ENCODE measurements at places on chromosomes 1 and 21.

DNA sequence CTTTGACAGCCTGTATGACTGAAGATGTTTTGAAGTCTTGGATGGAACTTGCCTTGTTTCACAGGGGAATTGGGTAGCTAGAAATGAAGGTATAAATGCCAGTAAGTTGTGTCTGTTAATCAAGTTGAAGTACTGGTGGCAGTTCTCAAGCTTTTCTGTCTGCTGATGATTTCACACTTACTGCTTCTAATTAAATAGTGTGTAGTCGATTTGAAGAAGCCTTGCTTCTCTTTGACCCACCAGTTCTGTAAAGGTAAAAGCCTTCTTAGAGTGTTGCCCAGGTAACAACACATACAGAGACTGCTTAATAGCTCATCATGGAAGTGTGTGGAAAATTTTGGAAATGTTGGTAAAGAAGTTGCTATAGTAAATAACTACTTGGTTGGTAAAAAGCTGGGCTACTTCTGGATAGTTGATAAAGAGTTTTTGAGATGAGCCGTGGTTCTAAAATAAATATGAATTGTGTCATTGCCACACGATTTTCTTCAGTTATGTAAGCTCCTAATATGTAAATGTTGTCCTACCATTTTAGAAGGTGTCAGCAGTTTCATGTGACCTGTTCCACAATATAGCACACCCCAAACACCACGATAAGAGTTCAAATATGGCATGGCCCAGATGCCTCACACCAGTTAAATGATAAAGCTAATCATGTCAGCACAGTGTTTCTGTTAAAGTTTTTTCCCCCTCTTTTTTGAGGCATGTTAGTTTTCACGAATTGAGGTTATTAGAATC is 7.4 kb downstream of the RABGAP1L start:
- DNase-seq: no peak

DNA sequence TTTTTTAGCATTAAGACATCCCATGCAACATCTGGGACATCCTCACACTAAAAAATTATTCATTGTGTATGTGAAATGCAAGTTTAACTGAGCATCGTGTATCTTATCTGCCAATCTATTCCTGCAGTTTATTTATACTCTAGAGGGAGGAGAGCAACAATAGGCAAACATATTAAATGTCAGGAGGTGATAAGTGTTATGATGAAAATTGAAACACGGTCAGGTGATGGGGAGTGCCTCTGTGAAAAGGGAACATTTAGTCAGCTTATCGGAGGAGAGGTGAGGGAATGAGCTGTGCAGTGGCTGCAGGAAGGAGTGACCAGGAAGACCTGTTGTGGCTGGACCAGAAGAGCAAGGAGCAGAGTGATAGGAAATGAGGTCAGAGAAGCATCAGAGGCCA is 775 bp upstream of the EFCAB14 start:
- no peak for DNase-seq

DNA sequence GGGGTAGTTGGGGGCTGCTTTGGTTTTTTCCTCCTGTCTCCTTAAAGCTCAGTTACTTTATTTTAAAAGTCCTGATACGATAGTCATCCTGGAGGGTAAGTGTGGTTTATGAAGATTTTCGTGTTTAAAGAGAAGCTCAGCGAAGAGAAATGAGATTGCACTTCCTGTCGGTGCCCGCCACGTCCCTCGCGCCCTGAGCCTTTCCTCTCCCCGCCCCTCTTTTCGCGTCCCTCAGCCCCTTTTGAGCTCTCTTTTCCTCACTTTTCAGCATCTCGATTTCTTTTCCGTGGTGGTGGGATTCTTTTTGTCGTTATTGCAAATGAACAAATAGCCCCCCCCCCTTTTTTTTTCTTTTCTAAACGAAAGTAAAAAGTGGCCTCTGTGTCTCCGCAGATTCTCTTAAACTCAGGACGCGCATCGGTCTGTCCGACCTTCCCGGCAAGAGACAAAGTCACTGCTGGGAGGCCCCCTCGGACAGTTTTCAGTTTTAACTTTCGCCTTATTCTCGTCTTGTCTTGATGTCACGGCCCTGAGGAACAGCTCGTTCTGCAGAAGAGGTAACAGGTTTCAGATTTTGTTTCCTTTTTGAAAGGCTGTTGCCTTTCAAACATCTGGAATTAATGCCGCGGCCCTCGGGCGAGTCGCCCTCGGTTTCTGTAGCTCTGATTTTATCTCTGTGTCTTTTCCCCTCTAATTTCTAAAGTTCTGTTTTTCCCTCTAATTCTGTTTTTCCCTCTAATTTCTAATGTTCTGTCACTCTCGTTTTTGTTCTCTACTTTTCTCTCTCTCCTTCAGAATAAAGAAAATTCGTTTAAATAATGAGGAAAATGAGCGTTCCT is 1.0 kb upstream of the DMRTA2 start:
- no peak for DNase-seq

GRCh38 chr21:14587266-14587665 is 41.2 kb upstream of the SAMSN1 start:
- DNase-seq: no peak

GRCh38 chr21:33966324-33966949 is 50.8 kb upstream of the ATP5PO start:
- no peak for DNase-seq

DNA sequence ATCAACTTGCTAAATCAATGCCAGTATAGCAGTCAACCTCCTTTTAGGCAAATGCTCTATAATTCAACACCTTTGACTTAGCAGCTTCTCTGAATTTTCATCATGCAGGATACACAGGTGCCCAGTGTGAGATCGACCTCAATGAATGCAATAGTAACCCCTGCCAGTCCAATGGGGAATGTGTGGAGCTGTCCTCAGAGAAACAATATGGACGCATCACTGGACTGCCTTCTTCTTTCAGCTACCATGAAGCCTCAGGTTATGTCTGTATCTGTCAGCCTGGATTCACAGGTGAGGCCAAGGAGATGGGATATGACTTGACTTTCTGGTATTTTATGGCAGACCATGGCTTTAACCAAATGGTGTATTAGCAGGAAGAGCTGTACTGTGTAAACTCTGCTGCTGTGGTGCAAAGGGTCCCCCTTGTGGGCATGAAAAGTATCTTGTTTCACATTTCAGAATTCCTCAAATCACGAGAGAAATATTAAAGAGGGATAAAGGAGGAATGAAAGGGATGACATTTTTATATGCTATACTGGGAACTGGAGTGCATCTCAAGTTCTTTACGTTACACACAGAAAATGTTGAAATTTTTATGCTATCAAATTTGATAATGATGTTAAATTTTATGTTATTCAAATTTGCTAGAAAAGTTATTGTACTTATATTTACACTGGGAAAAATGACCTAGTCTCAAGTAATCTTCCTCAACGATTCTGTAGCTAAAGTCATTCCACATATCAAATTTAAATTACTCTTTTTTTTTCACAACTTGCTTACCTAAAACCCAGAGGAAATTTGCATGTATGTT is 88.9 kb downstream of the CRB1 start:
- no peak for DNase-seq

GRCh38 chr1:167094690-167095089 is 815 bp downstream of the STYXL2 start:
- DNase-seq: no peak

DNA sequence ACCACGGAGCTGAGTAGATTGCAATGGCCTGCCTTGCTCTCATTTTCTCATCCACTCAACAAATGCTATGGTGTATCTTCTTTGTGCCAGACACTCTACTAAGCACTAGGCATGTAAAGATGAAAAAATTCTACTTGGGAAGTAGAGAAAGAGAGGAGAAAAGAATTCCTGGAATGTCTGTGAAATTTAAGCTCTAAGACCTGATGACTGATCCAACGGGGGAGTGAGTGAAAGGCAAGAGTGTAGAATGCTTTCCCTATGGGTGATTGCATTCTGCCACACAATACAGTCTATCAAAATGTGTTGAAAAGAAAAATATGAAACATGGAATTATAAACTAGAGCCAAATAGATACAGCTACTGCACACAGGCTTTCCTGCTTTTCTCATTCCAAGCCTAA is 82.3 kb downstream of the CYYR1 start:
- DNase-seq: no peak

DNA sequence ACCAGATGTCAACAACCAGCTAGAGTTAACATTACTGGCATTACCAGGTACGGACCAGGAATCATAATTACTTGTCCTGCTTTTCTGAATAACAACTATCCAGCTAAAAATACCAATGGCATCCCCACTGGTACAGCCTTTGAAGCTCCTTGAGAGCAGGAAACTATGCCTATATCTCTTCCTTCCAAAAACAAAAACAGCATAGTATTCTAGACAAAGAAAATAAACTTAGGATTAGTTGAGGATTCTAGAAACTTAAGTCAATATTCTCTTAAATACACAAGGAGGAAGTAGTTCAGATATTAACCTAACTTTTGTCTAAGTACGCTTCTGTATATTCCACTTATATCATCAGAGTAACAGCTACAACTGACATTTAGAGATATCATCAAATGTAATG is 3.0 kb downstream of the FUBP1 start:
- DNase-seq: no peak

DNA sequence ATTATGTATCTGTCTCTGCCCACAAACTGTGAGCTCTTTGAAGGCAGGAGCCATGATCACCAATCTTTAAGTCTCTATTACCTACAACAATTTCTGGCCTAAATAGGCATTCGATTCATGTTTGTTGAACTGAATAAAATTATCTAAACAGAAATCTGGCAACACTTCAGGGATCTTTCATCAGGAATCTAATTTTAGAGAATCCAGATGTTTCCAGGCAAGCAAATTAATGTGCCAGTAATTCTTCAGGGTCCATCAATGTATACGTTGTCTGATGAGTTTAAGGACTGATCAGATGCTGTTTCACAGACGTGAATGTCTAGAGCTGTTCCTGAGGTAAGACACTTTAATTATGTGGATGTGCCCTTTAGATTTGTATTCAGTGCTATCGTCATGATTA is 524.4 kb downstream of the PTPRC start:
- DNase-seq: no peak

GRCh38 chr21:43754948-43755781 is 20.9 kb downstream of the CSTB start:
- DNase-seq: no peak

- DNase-seq: no peak
Measured at GRCh38 chr1:84259376-84259775, 42.1 kb upstream of the SAMD13 start.

- DNase-seq: no peak
Measured at GRCh38 chr1:118325550-118326225, 140.7 kb upstream of the SPAG17 start.

DNA sequence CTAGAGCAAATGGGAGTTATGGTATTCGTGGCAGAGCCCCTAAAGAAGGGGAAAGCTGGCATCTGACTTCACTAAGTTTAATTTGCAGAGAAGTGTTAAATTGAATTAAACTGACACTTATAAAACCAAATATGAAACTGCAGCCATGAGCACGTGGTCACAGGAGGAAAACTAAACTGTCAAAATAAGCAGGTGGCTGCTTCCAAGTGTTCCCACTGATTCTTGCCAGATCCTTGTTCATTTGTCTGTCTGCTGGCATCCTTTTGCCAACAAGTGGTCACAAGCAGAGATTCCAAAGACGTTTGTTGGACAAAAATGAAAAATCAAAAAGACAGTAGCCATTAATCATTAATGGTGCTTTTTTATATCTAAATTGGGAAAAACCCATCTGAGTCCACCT is 6.5 kb upstream of the CELA2B start:
- DNase-seq: no peak

GRCh38 chr1:51341876-51342496 is 11.6 kb upstream of the TTC39A start:
- DNase-seq: no peak

- no peak for DNase-seq
Measured at GRCh38 chr1:174775621-174776020, 224.1 kb upstream of the CACYBP start.

DNA sequence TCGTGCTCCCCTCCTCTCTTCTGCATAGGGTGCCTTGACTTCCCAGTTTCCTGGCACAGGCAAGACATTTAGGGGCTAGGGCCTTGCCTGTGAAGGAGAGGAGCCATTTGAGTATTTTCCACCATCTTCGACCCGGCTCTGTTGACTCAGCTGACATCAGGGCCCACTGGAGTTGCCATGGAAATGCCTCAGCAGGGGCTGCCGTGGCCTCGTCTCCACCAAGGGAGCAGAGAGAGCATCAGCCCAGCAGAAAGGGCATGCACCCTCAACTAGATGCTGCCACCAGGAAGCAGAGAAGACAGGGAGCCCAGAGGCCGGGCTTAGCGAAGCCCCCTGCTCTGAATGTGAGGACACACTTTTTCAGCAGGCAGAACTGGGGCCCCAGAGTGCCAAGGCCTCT is 101.9 kb upstream of the ACTL8 start:
- no peak for DNase-seq

DNA sequence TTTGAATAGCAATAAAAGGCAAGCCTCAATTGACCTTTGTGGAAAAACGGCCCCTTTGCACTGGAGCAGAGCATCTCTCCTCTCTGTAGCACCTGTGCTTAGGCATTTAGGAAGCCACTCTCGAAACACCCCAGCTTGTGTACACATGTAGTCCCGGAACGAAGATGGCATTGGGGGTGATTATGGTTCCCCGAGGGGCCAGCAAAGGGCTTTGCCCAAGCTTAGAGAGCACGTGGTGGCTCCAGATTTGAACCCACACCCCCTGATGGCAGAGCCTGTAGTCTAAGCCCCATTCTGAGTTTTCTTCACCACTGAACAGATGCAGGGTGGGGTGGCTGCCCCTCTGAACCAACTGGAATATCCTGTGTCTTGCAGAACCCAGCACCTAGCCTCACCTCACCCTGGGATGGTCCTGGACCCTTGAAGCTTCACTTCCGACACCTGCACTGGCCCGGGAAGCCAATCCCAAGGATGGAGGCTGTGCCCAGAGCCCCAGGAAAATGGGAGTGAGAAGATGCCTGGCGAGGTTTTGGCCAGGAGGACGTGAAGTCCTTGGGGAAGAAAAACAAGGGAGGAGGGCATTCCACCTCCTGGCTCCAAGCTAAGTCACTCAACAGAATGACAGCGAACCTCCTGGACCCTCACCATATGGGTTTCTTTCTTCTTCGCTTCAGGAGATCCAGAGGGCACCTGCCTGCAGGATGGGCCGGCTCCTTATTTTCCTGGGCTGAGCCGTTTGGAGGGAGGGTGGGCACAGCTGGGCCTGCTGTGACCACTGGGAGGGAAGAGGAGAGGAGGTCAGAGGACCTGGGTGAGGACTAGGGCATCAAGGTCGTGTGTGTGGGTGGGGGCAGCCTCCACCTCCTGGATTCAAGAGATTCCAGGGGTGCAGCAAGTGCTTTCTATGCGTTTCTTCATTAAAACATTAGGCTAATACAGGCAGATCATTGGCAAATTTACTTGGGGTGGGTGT is 37.7 kb downstream of the IGFN1 start:
- no peak for DNase-seq

Data from forelimb muscle (tissue), 1 donor.